NCI-H1436 treated with DMSO at 0.1 percent for 48 hours (cell line): ENCODE measurements at places on chromosomes 4 and X.

- no peak for DNase-seq
These were observed 6.4 kb downstream of the USP11 start for GRCh38 chrX:47239199-47239598.

- no peak for DNase-seq
These were observed 56.2 kb upstream of the RAPGEF2 start for GRCh38 chr4:159046683-159047082.

GRCh38 chr4:89586864-89587263 lies 250.1 kb downstream of the SNCA start:
- DNase-seq = no peak

DNA sequence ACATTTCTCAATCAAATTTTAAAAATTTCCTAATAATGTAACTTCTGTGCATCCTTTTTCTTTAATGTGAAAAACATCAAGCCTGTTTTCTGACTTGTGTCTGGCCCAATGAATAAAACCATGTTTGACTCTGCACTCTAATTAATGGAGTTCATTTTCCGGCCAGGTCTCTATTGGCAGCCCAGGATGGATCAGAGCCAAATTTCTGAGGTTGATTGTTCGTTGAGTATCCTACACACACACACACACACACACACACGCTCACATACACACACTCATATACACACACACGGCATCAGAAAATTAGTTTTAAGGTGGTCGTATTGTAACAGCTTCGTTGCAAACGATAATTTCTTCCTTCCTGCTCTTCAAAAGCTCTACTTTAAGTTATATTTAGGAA lies 28.9 kb upstream of the TLL1 start:
- peak; percentile 11 for DNase-seq

GRCh38 chrX:52262195-52262546 lies 77.5 kb downstream of the MAGED4 start:
- no peak for DNase-seq

DNA sequence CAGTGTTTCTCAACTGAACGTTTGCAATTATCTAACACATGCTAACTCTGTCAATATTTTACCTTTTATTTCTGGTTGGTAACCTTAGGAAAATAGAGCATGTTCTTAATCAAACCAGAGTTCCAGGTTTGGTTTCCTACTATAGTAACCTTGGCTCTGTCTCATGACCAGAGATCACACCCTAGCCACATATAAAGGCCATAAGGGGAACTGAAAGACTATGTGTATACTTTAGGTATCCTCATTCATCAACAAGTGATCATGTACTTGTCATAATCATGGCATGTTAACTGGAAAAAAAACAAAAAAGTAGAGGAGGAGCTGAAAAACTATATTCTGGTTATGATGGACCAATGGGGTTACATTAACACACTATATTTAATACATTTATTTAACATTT lies 302.4 kb downstream of the TEX13A start:
- no peak for DNase-seq

GRCh38 chr4:158870626-158871334 lies 102.0 kb downstream of the FNIP2 start:
- no peak for DNase-seq

DNA sequence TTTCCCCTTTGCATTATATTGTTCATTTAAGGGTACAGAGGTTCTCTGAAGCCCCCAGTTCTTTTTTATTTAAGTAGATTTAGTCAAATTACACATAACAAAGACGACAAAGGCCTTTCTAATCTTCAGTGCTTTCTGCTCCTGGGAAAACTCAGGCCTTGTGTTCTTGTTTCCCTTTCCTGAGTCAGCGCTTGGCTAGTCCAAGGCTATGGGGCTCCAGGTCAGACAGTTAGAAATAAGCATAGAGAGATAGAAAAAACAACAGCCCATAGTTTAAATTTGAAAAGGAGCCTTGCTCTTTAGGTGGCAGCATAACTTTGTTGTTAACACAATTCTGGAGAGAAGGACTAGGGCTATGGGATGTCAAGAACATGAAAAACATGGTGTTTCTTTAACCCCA lies 97.3 kb downstream of the PPP1R2C start:
- no peak for DNase-seq

DNA sequence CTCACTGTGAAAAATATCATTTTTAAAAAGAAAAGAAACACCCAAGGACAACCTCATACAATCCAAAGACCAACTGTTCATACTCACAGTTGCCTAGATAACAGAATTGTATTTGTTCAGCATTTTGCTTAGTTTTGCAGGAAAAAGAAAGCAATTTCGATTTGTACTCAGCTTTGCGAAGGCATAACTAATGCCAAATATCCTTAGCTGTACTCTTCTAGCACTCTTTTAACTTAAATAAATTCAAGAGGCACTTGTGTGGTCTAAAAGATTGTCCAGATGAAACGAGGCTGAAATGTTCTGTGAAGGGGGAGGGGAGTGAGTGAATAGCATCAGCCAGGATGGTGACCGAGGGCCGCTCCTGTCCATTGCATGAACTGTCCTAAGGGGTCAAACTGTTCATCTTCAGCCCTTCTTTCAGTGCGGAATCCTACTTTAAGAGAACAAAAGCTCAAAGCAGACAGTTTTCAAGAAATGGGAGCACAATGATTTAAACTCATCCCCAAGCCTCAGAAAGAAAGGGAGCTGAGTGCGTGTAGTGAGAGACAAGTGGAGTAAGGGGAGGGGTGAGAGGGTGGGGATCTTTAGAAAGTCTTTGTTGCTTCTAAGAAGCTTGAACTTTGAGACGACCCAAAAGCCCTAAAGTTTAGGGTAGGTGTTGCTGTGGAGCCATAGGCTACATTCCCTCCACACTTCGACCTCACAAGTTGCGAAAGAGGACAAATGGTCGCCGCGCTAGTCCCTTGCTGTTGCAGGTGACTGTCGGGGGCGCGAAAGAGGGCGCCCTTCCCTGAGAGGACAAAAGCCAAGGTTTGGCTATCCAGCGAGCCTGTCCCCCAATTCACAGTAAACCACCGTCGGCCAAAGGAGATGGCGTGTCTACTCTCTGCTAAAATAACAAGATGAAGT lies 4.0 kb upstream of the NEUROG2 start:
- DNase-seq = no peak

- DNase-seq = no peak
These were observed 41.3 kb upstream of the GPC3 start for GRCh38 chrX:134026565-134027311.

GRCh38 chrX:31271615-31272471 lies 200.0 kb upstream of the FTHL17 start:
- no peak for DNase-seq

DNA sequence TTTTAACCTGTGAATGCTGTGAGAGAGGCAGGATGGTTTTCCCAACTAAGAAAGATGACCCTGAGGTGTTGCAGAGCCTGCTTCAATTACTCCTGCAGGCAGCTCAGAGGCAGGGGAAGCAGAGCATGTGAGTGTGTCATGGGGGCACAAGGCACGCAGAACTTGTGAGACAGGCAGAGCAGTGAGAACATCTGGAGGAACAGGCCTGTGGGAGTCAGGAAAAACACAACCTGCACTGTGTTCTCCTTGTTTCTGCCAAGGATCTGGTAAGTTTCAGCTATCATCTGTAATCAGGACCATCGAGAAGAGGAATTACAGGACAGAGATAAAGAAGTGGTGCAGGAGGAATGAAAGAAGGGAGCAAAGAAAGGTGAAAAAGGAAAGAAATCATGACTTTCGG lies 741.8 kb upstream of the INTU start:
- no peak for DNase-seq

GRCh38 chrX:101429934-101430333 lies 21.9 kb downstream of the HNRNPH2 start:
- DNase-seq = no peak

DNA sequence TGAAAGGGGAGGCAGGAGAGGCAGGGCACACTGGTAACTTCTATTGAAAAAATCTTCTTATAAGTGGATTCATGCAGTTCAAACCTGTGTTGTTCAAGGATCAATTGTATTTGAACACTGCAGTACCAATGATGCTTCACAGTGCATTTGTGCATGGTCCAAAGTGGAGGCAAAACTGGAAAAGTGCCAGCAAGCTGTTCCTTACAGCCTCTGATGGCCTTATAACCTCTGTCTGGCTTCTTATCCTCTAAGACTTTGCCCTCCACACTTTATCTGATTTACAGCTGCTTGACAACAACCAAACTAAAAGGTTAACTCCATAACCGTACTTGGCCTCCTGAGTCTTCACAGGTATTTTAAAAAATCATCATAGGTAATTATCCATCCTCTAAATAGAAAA lies 40.4 kb downstream of the MAGEB17 start:
- DNase-seq = no peak

- DNase-seq = no peak
These were observed 38.6 kb downstream of the TRPC5 start for GRCh38 chrX:112043997-112044396.

DNA sequence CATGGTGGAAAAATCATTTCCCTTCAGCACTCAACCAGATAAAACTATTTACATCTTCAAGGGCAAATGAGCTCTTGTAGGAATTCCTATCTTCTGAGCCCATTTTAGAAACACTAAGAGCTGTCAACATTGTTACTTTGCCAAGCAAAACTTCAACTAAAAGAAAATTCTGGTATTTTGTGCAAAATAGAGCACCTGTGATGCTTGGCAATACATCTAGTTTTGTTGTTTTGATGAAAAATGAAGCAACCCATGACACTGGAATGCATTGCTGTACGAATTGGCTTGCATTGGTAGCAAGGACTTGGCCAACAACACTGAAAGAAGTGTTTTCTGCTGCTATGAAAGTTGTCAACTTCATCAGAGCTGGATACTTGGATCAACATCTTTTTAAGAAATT lies 194.4 kb downstream of the COX18 start:
- no peak for DNase-seq
